Adrenal gland (tissue), 19 donors: ENCODE measurements at places on chromosomes 16 and 17. TPM values are rescaled to one million over a fixed set of nuclear protein-coding genes. Genes with fewer than 3 reads are reported as not detected.

Gene CORO1A
- 29.3 TPM for total RNA-seq

Gene MRPL28
- 85.7 TPM for total RNA-seq

Gene TMED6
- total RNA-seq, result not detected

Gene AANAT
- total RNA-seq, result not detected

Gene C16orf74
- total RNA-seq, result 0.39 TPM

Gene PYY
- total RNA-seq, result not detected

Gene CWC25
- 17.6 TPM for total RNA-seq

Gene EVI2A
- total RNA-seq, result 5.5 TPM

Gene CSH2
- not detected for total RNA-seq

Gene SDR42E2
- total RNA-seq, result not detected

Gene TK1
- 2.8 TPM for total RNA-seq

Gene KRT24
- not detected for total RNA-seq

Gene TLCD2
- total RNA-seq, result 6.8 TPM

Gene CYGB
- 9.5 TPM for total RNA-seq

Gene ERN1
- total RNA-seq, result 58.5 TPM

Gene CDH13
- total RNA-seq, result 4.1 TPM

Gene DOC2A
- total RNA-seq, result 2.5 TPM

Gene P2RX5
- 0.52 TPM for total RNA-seq

Gene SLC52A1
- not detected for total RNA-seq

Gene KRTAP1-5
- total RNA-seq, result not detected

Gene KRT20
- total RNA-seq, result not detected

Gene ADAD2
- total RNA-seq, result not detected

Gene ABCC11
- 0.27 TPM for total RNA-seq

Gene CCDC200
- total RNA-seq, result not detected

Gene SBK1
- 1.7 TPM for total RNA-seq

Gene MATCAP1
- total RNA-seq, result 17.1 TPM

Gene ZDHHC1
- total RNA-seq, result 12.4 TPM

Gene MFSD6L
- 0.11 TPM for total RNA-seq

Gene LDHD
- total RNA-seq, result 19.8 TPM

Gene TOM1L1
- 35.7 TPM for total RNA-seq

Gene LGALS9C
- total RNA-seq, result not detected

Gene SLX4
- total RNA-seq, result 7.2 TPM

Gene DNAI2
- total RNA-seq, result not detected

Gene CMTM1
- 6.9 TPM for total RNA-seq

Gene GP1BA
- total RNA-seq, result 0.17 TPM

Gene CCL3
- total RNA-seq, result 5.4 TPM

Gene MNT
- total RNA-seq, result 24.6 TPM

Gene ERN2
- total RNA-seq, result 0.43 TPM

Gene INCA1
- 1.7 TPM for total RNA-seq

Gene SSTR5
- 2.4 TPM for total RNA-seq

Gene RTN4RL1
- 8.7 TPM for total RNA-seq

Gene VWA3A
- 0.17 TPM for total RNA-seq

Gene CNGB1
- total RNA-seq, result 2.1 TPM

Gene PLA2G10
- total RNA-seq, result not detected

Gene SLC6A2
- 4.9 TPM for total RNA-seq

Gene FNDC8
- total RNA-seq, result not detected

Gene ZP2
- total RNA-seq, result not detected

Gene CIBAR2
- total RNA-seq, result 0.39 TPM

Gene MT1M
- 11.2 TPM for total RNA-seq

Gene IRX3
- 12.9 TPM for total RNA-seq

Gene TP53TG3F
- not detected for total RNA-seq

Gene NUPR1
- 746 TPM for total RNA-seq

Gene KRTAP4-5
- not detected for total RNA-seq

Gene CCL2
- total RNA-seq, result 154 TPM

Gene KCNJ18
- not detected for total RNA-seq

Gene SUPT4H1
- total RNA-seq, result 65.5 TPM

Gene RAC3
- 13.5 TPM for total RNA-seq
